ENCODE measurements at places on chromosomes 7 and 10.

GRCh38 chr10:74637685-74638084 is 188.7 kb upstream of the KAT6B start:
- DNase-seq: no peak

GRCh38 chr7:91898240-91898992 is 17.9 kb upstream of the MTERF1 start:
- DNase-seq: no peak

DNA sequence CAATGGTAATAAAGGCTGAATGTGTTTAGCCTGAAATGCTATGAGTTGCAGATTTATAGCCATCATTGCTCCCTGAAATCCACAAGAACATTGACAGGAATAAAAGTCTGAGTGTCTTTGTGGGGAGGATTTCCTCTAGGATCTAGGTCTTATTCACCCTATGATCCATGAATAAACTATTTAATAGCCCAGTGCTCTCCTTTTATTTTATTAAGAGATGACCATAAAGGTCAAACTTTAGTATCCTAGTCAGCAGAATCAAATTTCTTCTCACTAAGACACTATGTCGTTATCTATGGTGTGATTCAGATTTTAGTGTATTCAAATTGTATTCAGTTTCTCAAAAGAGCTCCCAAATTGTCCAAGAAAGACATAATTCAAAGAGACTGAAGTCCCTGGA is 67.8 kb upstream of the AKR1E2 start:
- DNase-seq: no peak

DNA sequence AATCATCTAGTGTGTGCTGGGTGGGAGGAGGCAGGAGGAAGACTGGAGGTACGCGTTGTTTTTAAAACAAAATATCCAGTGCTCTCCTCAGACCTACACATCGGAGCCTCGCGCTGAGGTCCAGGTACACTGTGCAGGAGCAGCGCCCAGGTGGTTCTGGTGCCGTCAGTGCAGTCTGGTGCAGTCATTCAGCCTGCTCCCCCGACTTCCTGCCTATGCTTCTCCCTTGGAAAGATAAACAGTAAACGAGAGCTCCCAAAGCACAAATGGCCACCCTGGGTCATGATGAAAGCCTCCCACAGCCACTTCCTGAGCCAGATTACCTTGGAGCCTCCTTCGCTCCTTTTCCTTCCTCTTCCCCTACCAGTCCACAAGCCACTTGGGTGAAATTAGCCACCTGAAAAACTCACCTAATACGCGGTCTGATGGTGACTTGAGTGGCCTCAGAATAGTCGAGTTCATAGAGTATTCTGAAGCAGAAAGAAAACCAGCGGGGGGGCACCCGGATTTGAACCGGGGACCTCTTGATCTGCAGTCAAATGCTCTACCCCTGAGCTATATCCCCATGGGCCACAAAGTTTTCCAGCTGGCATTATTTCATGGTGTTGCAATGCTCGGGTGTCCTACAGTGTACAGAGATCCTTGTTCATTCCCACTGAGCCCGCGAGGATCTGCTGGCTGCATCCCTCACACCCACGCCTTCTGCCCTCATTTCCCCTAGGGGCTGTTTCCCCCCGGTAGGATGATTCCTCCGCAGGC is 82.5 kb downstream of the ZNF467 start:
- DNase-seq: peak; percentile 36

GRCh38 chr7:17302575-17303142 is 4.2 kb downstream of the AHR start:
- no peak for DNase-seq

DNA sequence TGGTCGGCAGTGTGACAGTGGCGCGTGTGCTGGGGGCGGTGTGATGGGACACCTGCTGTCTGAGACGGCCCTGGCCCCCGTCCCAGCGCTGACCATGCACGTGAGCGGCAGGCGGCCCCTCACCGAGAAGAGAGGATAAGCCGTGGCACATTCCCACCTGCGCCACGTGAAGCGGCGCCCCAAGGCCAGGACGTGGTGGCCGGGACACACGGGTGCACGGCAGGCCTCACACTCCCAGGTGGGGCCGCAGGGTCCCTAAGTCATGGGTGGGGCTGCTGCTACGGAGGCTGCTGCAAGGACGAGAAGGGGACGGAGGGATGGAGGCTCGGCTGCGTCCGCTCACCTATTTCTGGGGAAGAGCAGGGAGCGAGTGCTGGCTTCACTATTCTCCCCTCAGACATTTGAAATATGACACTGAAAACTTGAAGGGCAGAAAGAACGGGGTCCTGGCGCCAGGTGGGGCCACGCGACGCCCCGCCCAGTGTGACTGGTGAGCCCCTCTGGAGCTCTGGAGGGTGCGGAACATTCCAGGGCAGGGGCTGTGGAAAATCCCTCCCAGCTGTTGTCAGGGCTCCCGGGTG is 7.5 kb downstream of the CYP2W1 start:
- DNase-seq: no peak
